Upper lobe of left lung (tissue), 6 donors: ENCODE measurements at places on chromosomes 1 and 21. TPM values are rescaled to one million over a fixed set of nuclear protein-coding genes. Genes with fewer than 3 reads are reported as not detected.

DNA sequence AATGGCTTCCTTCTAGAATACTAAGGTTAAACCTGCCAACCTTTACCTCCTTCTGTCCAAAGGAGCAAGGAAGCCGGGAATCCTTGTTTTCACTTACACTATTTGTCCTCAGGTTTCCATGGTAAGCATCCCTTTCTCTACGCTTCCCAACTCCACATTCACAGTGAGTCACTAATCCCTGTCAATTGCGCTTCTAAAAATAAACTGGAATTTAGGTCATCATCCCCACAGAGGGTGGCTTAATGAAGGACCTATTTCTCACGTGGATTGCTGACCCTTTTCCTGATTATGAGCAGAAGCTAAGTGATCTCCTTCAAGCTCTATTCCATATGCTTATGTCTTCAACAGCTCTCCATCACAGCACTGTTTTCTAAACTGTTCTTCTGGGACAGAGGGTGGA is 39.9 kb upstream of the ABCA4 start:
- DNase-seq = no peak

- no peak for DNase-seq
These were observed 83.6 kb downstream of the LRRC8D start for GRCh38 chr1:89904219-89904980.

DNA sequence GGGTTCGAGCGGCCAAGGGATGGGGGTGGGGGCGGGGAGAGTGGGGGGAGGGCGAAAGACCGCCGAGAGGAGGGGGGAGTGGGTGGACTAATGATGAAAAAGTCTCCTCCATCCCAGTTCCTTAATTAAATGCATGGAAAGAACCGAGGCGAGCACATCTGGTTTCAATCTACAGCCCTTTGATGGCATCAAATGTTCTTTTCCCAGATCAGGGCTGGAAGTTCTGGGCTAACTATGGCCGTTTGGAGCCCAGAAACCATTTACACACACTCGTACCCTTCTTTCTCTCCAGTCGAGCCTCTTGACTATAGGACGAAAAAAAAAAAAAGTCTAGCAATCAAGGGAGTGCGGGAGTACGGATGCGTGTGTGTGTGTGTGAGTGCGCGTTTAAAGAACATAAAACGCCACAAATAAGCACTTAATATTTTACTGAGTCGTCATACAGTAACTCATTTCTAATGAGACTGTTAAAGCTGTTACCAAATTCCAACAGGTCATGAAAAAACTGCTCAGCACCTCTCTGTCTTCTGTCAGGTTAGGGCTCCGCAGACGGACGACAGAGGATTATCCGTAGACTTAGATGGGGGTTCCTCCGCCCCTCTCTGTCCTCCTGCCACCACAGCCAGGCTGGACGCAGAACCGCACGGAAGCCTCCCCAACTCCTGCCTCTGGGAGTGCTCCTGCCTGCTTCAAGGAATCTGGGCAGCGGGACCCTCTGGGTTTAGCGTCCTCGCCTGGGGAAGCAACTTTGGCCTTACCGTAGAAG is 2.1 kb upstream of the PRRX1 start:
- DNase-seq = no peak

DNA sequence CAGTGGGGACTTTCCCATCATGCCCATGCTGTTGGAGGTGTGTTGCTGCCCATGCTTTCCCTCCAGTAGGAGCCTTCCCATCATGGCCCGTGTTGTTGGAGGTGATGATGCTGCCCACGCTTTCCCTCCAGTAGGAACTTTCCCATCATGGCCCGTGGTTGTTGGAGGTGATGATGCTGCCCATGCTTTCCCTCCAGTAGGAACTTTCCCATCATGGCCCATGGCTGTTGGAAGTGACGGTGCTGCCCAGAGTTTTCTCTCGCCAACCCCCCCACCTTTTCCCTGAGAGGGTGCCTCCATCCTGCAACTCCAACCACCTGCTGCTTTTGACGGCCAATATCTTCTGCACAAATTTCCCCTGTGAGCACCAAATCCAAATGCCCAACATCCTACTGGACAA is 205.7 kb downstream of the TOMM20 start:
- DNase-seq = no peak

DNA sequence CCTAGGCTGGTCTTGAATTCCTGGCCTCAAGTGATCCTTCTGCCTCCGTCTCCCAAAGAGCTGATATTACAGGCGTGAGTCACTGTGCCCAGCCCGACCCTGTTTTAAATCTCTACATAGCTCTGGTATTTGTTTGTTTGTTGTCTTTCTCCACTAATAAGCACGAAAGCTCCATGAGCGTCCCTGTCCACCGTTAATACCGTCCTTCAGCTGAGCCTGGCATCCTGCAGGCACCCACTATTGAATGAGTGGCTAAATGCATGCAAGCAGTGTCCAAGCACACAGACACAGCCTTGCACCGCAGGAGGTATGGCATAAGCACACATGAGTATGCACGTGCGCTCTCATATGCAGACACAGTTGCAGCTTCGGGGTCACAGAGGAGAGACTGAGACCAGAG is 4.5 kb upstream of the COL16A1 start:
- no peak for DNase-seq

DNA sequence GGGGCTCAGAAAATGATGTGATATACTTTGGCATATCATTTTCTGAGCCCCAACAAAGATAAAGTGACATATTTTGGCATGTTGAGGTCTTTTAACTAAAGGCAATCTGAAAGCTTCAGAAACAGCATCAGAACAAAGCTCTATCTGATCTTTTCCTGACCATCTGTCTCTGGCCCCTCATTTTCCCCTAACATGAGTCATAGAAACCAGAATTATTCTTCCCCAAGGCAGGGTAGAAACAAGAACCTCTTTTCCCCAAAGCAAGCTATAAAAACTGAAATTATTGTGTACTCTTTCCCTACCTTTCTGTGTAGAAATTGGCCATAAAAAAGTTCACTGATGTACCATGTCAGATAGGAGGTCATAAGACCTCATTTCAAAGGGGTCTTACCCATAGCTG is 48.7 kb upstream of the PLA2G4A start:
- no peak for DNase-seq

Gene SH2D2A
- total RNA-seq = 4.1 TPM

Gene C1orf141
- total RNA-seq = 9.2 TPM

Gene ATP1A4
- not detected for total RNA-seq

- no peak for DNase-seq
These were observed 4.9 kb downstream of the GBP1 start for GRCh38 chr1:89060091-89060490.

- DNase-seq = no peak
These were observed 209.8 kb downstream of the DISC1 start for GRCh38 chr1:231836227-231836893.

Gene REN
- total RNA-seq = 0.64 TPM

DNA sequence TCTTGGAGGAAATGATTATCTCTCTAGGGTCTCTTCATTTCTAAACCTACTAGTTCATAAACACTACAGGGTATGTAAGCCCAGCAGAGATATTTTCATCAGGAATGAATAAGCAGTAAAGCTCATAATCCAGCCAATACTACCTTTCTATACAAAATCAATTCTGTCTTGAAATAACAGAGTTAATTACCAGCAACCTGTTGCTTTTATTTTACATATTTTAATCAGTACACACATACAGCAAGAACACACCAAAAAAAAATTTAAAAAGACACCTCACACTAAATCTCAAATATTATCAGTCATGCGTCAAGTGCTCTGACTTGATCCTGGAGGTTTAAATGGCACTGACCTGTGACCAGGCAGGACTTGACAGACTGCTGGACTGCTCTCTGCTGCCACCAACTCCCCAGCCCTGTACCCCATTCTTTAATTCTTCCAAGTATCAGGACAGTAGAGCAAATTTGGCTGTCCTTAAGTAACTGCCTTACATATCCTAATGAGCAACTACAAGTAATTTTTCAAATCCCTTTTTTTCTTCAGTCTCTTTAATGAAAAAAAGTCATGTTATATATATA is 98.5 kb downstream of the CDC42BPA start:
- DNase-seq = no peak

GRCh38 chr1:248844526-248844925 is 6.5 kb downstream of the ZNF672 start:
- DNase-seq = no peak

Gene RCSD1
- total RNA-seq = 19.9 TPM

DNA sequence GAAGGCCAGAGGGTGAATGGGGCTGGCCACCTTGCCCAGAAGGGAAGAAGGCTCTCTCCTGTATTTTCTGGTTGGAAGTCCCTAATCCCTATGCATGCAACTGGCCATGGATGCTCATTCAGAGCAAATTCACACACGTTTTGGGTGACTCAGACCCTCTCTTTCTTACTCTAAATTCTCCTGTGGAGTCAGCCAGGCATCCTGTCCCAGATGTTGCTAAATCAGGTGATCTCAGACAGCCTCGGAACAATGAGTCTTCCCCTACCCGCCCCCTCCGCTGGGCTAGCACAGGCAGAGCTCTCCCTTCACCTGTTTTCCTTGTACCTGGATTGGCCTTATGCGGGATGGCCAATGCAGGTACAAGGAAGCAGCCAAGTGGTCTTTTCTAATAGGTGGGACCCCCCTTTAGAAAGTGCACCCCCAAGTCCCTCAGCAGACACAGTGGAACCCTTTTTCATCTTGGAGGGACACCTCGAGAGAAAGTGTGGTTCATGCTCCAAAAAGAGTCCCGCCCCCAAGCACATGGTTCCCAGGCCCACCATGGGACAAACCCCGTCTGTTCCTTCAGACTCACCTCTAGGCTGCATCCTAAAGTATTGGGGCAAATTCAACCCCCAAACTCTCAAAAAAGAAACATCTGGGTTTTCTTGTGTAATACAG is 8.6 kb downstream of the S100A6 start:
- DNase-seq = no peak

Gene TXNIP
- 796 TPM for total RNA-seq

DNA sequence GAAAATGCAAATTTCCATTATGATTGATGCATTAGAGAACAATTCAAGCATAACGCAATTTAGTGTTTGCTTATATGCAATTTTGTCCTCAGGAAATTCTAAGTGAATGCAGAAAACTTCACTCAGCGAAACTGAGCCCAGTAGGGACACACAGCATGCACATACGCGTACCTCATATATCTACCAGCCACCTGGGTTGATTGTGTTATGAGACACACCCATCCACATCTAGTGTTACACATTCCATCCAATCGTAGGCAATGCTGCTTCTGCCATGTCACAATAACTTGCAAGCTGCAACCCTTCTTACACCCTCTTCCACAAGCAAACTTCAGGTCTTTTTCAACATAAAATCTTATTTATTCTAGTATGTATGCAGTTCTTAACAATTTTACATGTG is 312.9 kb downstream of the HHAT start:
- no peak for DNase-seq

DNA sequence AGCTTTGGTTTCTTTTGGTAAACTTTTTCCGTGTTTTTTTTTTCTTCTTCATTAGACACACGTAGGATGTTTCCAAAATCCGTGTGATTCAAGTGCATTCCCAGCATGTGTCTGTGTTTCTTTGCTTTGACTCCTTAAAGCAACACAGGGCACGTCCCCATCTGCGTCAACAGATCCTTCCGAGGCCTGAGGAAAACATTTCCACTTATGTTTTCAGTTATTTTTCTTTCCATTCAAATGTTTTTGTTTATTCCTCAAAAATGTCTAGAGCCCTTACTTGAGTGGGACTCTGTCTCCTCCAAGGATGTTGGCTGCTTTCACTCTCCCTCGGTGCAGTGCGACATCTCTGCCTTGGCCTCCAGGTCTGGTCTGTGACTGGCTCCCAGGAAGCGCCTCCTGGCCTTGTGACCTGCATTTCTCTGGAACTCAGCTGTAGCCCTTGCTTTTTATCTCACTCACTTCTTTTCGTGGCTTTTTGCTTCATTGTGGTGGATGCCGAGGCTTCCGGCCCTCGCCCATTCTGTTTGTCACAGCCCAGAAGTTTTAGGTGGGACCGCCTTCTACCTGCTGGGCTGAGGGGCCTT is 31.3 kb upstream of the SLC19A1 start:
- DNase-seq = no peak

DNA sequence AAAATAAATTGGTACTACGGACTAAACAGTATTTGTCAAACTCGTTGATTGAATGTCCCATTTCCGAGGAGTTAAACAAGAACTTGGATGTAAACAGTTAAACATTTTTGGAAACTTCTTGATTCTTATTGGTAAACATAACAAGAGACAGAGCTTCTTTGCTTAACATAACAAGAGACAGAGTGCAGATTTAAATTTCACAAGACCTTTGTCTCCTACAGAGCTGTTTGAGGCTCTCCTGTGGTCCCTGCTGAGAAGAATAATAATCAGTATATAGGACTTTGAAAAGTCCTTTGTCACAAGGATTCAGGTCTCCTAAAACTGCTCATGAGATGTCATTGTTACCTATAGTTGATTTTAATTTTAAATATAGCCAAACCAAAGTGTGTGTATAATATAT is 170.6 kb upstream of the C21orf91 start:
- no peak for DNase-seq

Gene UHMK1
- 19.3 TPM for total RNA-seq

DNA sequence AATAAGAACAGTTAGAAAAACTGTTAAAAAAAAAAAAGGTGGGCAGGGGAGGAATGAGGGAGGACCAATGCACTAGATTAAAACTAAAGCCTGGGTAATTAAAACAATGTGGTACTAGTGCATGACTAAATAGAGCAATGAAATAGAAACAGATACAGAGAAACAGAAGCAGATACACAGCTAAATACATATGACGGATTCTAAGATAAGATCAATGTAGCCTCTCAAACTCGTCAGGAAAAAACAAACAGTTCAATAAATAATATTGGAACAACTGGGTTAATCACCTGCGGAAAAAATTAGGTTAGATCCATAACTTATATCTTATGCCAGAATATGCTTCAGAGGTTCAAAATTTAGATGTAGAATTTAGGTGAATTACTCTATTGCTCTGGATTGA is 68.2 kb downstream of the ERO1B start:
- no peak for DNase-seq

DNA sequence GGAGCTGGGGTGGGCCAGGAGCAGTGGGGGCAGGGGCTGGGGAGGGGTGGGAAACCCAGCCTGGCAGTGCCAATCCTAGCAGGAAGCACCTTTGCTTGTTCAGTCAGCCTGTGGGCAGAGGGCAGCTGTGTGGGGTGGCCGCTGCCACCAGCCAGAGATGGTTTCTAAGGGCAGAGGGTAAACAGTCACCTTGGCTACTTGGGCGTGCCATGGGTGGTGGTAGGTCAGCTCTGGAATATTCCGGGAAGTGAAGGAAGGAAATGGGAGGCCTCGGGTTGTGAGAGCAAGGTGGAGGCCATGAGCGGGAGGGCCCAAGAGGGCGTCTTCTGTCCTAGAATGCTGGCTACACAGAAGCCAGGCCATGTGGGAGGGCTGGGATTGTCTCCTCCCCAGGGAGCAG is 20.7 kb upstream of the WNT4 start:
- no peak for DNase-seq

Gene TRAF3IP3
- 21.3 TPM for total RNA-seq

GRCh38 chr1:224980181-224980580 is 50.7 kb downstream of the DNAH14 start:
- DNase-seq = no peak

GRCh38 chr1:193569096-193569982 is 382.9 kb upstream of the B3GALT2 start:
- no peak for DNase-seq

GRCh38 chr1:214317300-214317699 is 36.3 kb downstream of the SMYD2 start:
- no peak for DNase-seq

GRCh38 chr1:42370876-42371549 is 9.6 kb upstream of the RIMKLA start:
- DNase-seq = no peak

- no peak for DNase-seq
These were observed 34.8 kb downstream of the ACTL8 start for GRCh38 chr1:17789926-17790325.

Gene CHRNB2
- not detected for total RNA-seq

Gene UBE2J2
- total RNA-seq = 43.5 TPM

GRCh38 chr1:7538849-7539768 is 232.0 kb upstream of the VAMP3 start:
- no peak for DNase-seq
